ENCODE measurements at places on chromosomes 13 and 19.

- DNase-seq, result no peak
Measured at GRCh38 chr13:52446265-52446664, 4.2 kb downstream of the VPS36 start.

- no peak for DNase-seq
Measured at GRCh38 chr13:28626266-28626665, 32.7 kb upstream of the POMP start.

DNA sequence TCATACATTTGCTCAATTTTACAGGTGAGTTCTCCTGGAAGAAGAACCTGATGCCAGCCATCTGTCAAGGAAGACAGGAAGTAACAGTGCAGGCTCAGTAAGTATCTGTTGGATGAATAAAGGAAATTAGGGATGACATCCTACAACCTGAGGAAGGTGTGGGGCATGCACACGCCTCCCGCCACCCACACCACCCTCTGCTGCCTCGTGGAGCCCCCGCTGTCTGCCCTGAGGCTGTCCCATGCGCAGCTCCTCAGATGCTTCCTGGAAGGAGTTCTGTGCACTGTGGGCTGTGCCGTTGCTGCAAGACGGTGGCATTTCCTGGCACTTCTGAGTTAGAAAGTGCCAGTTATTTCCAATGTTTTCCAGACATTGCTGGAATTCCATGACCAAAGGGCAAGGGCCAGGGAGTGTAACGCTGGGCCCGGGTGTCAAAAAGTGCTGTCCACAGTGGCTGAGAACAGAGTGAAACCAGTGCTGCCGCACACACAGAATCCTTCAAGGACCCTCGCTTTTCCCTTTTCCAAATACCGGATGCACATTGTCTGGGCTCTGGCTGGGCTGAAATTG, 4.2 kb upstream of the TEX29 start:
- DNase-seq, result no peak

DNA sequence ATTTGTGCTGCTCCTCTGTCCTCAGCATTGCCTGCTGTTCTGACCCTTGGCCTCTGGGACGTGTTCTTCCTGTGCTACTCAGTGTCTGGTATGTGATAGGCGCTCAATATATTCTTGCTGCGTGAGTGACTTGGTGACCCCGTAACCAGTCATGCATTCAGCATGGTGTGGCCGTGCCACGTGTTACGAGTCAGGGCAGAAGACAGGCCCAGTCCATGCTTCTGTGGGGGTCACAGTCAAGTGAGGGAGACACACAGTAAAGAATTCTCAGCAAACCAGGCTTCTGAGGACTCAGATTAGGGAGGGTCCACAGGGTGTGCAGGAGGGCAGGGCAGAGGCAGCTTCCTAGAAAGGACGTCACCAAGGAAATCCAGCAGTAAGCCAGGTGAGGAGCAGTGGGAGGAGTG, 7.9 kb downstream of the PPP1R37 start:
- no peak for DNase-seq

- DNase-seq, result peak; percentile 67
Measured at GRCh38 chr19:19444681-19445155, 39.2 kb downstream of the GATAD2A start.

DNA sequence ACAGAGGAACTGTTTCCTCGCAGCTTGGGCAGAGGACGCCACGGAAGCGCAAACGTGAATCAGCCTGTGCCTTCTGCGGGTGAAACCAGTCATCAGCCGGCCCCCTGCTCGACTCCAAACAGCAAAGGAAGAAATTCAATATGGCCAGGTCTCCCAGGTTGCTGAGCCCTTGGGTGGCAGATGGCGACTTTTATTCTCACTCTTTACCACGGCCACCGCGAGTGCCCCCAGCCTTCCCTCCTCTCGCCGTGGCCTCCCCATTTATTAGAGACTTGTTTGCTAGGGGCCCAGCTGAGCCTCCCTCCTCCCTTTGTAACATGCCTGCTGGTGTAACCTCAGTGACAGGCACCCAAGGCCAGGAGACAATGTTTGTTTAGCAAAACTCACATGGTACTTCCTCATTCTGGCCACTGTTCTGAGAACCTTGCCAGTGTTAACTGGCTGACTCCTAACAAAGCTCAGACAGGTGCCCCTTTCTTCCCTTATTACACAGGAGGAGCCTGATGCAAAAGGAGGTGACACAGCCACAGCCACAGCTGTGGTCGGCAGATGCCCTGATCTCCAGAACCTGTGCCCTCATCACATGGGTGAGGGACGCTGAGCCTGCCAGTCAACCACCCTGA, 5.8 kb downstream of the RAB20 start:
- no peak for DNase-seq

DNA sequence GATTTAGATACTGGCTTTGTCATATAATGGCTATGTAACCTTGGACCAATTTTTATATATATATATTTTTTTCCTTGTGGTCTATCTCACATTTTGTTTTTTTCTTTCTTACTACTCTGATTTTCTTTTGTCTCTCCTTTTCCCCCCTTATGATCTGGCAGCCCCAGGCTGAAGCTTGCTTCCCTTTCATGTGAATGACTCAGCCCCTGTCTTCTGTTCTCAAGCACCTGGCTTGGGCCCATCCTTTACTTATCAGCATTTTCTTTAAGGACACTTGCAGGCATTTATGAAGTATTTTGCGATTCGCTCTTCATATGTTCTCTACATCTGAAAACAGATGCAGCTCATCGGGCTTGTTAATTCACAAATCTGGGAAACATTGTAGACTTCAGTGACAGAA, 163.6 kb downstream of the SPRY2 start:
- no peak for DNase-seq

DNA sequence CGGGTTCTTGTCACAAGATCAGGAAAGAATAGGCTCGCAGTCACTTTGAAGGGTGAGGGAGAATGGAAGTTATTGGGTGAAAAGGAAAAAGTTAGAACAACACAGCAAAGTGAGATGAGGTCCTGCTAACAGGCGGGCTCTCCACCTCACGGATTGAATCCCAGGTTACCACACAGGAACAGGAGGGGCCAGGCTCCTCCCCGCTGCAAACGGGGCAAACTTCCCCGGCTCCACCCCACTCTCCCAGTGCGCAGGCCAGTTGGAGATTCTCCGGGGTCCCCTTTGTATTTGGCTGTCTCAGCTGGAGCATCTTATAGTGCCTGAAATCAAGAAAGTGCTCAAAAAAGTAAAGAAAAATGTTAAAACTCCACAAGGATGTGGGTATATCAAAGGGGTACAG, 78.3 kb upstream of the IPO5 start:
- DNase-seq, result no peak

DNA sequence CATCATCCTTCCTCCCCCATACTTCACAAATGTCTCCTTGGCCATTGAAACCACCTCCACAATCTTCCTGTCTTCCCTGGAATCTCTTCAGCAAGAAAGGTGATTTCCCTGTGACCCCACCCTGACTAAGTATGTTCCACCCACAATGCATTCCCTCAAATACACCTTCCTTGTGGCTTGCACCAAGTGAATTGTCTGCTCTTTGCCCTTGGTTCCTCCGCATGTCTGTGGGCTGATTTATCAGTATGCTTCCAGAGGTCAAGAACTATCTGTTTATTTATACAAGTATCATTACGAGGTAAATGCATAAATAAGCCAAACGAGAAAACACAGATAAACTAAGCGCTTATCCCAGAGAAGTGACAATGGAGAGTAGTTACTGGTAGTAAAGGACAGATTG, 45.4 kb upstream of the POMP start:
- DNase-seq, result no peak

- no peak for DNase-seq
Measured at GRCh38 chr13:76222511-76222910, 586.4 kb downstream of the LMO7 start.

DNA sequence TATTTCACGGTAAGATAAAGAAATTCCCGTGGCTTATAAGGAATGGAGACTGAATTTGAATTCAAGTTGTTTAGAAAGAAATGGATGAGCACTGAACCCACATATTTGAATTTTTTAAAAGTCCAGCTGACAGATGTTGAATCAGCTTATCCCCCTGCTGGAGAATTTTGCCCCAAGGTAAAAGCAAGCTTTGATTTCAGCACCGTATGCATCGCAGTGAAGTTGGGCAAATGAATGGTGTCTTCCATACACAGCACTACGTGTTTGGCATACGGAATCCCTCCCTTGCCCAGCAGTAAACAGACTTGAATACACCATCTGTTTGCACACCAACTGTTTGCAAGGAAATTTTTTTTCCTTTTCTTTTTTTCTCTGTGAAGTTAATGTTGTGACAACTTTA, 77.5 kb upstream of the PEG3 start:
- no peak for DNase-seq

- no peak for DNase-seq
Measured at GRCh38 chr13:52599037-52599847, 43.0 kb upstream of the HNRNPA1L2 start.

GRCh38 chr19:4099041-4099764, 24.7 kb downstream of the MAP2K2 start:
- DNase-seq, result no peak

DNA sequence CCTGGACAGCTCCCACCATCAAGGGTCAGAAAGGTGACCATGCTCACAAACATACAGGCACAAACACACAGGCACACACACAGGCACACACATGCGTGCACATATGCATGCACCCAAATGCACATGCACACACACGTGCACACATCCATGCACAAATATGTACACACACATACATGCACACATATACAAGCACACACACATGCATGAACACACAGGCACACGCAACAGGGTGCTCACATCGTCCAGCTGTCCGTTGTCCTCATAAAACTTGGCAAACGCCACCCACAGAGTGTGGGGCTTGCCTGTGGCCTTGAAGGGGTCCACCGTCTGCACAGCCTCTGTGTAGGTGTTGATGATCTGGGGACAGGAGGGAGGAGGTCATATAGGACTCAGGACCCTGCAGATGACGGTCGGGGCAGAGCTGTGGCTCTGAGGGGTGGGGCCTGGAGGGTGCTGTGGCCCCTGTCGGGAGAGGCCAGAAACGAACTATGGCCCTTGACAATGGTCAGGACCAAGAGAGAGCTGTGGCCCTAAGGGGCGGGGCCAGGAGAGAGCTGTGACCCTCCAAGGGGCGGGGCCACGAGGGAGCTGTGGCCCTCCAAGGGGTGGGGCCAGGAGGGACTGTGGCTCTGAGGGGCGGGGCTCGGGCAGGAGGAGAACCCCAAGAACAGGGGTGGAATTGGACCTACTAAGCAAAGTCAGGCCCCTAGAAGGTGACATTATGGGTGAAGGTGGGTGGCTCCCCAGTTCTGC, 6.2 kb downstream of the XAB2 start:
- DNase-seq, result peak; percentile 26

DNA sequence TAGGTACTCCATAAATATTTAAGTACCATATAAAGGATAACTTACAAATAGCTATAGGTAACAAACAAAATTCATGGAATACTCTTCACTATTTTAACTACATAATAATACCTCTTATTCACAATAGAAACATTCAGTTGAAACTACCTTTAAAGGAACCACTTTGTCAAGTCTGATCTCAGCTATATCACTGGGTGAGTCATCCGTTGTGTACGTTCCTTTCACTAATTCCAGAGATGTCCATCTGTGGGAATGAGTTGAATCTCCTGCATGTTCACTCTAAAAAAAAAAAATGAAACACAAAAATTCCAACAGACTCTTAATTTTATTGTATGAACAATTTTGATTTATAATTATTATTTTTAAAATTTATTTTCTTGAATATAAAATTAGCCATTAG, 149.4 kb upstream of the FBXL3 start:
- no peak for DNase-seq
